NCI-H524 (cell line): ENCODE measurements at places on chromosomes 5 and 9.

GRCh38 chr9:20906326-20906725, 125.1 kb downstream of the HACD4 start:
- DNase-seq: no peak

DNA sequence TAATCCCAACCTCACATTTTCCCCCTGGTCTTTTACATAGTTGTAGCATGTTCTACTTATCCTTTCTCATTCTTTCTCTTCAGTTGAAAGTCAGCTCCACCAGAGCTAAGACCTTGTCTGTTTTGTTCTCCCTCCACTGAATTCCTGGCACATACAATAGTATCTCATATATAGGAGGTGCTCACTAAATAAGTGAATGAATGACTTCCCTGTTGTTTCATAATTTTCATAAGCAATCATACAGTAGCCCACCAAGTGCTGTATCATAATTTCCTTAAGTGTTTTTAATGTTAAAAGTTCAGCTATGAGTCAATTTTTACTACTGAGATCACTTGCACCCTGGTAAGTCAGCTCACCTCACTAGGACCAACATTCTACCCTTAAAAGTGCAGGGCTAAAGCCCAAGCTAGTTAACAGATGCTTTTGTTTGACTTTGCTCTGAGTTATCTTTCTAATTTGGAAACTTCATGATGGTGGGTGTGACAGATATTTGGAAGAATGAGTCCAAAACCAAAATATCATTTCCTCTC, 27.6 kb downstream of the TMEM245 start:
- DNase-seq: no peak

GRCh38 chr5:124599028-124599973, 147.1 kb downstream of the ZNF608 start:
- peak; percentile 13 for DNase-seq

- no peak for DNase-seq
These were observed 145.8 kb upstream of the PAPPA start for GRCh38 chr9:116007824-116008223.

- no peak for DNase-seq
These were observed 148.2 kb upstream of the PLPPR1 start for GRCh38 chr9:100880284-100880683.
